Activated CD4-positive, alpha-beta T cell treated with anti-CD3 and anti-CD28 coated beads, Interleukin-2, amount 10 ng/mL, durations not matched to agents 7 days and 5 days (primary cell): ENCODE measurements at places on chromosomes 12 and 14. TPM values are rescaled to one million over a fixed set of nuclear protein-coding genes. Genes with fewer than 3 reads are reported as not detected.
A peak's percentile ranks its signal among the peaks of the same experiment; 100 is the strongest.

Gene RARG
- total RNA-seq = 58.3 TPM

DNA sequence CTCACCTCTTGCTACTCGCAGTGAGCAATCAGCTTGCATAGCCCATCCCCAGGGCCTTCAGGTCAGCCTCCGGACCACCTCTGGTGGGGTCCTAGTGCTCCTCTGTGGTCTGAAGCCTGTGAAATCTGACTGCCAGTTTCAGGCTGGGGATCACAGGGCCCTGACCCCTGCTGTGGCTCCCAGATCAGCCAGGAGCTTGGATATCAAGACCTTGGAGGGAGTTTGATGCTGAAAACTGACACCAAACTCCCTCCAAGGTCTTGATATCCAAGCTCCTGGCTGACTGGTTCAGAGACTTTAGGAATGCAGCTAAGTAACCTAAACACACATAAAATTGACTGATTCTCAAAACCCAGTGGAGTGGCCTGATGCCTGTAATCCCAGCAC is 19.8 kb upstream of the DHRS4 start:
- DNase-seq = no peak

GRCh38 chr12:30792648-30793499 is 38.1 kb upstream of the CAPRIN2 start:
- no peak for DNase-seq

Gene PSMA3
- 233 TPM for total RNA-seq

Gene PPP4R4
- 3.7 TPM for total RNA-seq

DNA sequence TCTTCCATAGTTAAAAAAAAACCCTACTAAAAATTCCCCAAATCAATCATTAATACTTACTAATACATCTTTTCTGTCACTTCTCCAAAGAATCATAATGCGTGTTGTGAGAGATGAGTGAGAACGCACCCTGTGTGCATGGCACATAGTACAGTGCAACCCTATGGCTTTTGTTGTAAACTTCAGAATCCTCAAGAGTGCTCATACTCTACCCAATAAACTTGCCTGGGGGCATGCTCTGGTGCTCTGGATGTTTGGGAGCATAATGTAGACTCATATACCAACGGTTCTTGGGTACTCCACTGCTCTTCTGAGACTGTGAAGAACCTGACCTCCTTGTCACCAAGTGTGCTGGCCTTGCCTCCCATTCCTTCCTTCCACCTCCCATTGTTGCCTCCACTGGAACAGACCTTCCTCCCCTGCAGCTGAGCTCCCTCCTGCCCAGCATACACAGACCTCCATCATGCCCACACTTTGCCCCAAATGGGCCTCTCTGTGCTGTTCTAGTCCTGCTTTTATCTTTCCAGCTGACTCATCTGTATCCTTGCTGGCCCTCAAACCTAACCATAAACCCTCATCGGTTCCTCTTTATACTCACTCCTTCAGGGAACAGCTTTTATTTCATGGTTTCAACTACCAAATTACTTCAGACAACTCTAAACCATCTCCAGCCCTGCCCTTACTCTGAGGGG is 8.9 kb downstream of the DCP1B start:
- no peak for DNase-seq

Gene NR1H4
- not detected for total RNA-seq

Gene LMNTD1
- total RNA-seq = not detected

DNA sequence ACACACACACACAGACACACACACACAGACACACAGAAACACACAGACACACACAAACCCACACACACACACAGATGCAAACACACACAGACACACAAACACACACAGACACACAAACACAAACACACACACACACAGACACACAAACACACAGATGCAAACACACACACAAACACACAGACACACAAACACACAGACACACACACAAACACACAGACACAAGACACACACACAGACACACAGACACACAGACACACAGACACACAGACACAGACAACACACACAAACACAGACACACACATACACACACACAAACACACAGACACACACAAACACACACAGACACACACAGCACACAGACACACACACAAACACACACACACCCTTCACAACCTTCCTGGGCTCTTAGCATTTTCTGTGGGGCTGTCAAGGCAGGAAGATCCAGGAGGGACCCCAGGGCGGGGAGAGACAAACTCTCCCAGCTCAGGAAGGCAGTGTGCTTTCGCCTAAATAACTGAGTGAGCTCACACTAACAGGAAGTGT is 24.2 kb upstream of the INF2 start:
- DNase-seq = no peak

GRCh38 chr14:68926236-68926635 is 52.9 kb downstream of the ACTN1 start:
- peak; percentile 18 for DNase-seq

GRCh38 chr14:106436310-106436905 is 910.0 kb downstream of the TMEM121 start:
- DNase-seq = peak; percentile 74

GRCh38 chr14:54462048-54462447 is 20.9 kb upstream of the CNIH1 start:
- no peak for DNase-seq

Gene DCAF4
- total RNA-seq = 21.3 TPM

DNA sequence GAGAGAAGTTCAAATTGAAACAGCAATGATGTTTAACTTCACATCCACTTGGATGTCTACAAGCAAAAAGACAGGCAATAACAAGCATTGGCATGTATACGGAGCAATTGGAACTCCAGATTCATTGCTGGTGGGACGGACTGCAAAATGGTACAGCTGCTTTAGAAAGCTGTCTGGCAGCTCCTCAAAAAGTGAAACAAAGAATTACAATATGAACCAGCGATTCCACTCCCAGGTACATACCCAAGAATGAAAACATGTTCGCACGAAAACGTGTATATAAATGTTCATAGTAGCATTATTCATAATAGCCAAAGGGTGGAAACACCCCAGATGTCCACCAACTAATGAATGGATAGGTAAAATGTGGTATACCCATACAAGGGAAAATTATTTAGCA is 125.7 kb downstream of the HMGA2 start:
- no peak for DNase-seq

- no peak for DNase-seq
Measured at GRCh38 chr12:57128519-57129247, 400 bp downstream of the LRP1 start.

Gene FOXM1
- 119 TPM for total RNA-seq

- no peak for DNase-seq
Measured at GRCh38 chr14:28776482-28777266, 10.1 kb downstream of the FOXG1 start.

- peak; percentile 80 for DNase-seq
Measured at GRCh38 chr14:104800771-104801519, at the start of gene ZBTB42. Gene ZBTB42, plus strand, starts transcription at chr14:104801101. Its CDS starts 97 bp downstream, at chr14:104801198.

Gene CLEC1B
- total RNA-seq = not detected
